GM12878 (cell line): ENCODE measurements at places on chromosomes 16 and 17.
A peak's percentile ranks its signal among the peaks of the same experiment; 100 is the strongest.

- no peak for DNase-seq
These were observed 3.2 kb downstream of the UBALD1 start for GRCh38 chr16:4611337-4612021.

GRCh38 chr17:70071127-70071526 is 3.9 kb upstream of the KCNJ16 start:
- DNase-seq = no peak

GRCh38 chr17:38440614-38441397 is 12.5 kb downstream of the ARHGAP23 start:
- DNase-seq = no peak

DNA sequence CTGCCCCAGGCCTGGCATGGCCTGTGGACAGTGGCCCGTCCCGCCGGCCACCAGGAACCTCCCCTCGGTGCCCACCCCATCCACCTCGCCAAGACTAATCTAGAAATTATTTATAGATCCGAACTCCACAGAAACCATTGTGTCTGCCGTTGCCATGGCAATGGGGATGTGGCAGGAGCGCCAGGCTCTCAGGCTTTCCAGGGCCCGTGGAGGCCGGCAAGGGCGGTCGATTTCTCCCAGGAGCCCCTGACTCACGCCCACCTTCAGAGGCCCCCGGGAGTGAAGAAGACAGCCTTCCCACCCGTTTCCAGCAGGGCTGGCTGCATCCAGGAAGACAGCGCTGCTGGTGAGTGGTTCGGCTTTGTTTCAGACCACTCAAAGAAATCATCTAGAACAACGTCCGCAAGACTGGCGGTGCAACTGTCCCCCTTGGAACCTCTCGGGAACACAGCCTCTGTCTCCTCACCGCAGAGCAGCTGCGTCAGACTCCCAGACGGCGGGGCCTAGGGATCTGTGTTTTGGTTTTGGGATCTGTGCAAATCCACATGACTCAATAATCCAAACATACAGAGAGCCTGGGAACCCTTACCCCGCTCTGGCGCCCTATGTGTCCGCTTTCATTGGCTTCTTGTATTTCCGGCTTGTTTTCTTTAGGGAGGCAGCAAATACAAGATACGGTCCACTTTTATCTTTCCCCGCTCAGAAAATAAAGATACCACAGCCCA is 48.5 kb upstream of the ZCCHC14 start:
- DNase-seq = no peak

DNA sequence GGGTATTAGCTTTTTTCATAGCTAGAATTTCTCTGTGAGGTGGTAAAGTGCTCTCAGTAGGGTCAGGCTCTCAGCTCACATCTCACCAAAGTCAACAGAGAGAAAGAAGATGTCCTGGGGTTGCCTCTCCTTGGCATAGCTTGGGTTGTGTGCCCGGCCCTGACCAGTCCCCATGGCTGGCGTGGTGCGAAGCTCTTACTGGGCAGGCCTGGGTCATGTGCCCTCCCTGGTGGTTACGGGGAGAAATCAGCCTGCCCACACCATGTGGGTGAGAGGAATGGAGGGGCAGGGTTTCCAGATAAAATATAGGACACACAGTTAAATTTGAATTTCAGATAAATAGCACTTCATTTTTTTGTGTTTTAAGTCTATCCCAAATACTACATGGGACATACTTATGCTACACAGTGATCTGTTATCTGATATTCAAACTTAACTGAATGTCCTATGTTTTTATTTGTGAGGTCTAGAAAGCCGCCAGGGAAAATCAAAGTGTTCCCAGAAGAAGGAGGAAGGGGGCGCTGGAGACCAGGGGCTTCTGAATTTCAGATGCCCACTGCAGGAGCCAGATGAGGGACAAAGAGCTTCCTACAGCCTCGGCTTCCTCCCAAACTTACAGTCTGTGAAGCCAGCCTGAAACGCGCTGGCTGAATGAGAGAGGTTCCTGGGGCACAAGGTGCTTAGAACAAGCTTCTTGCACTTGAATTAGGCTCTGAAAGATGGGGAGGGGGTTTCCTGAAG is 45.4 kb downstream of the NKD1 start:
- no peak for DNase-seq

- DNase-seq = no peak
These were observed 6.1 kb downstream of the SSTR5 start for GRCh38 chr16:1078579-1079021.

- no peak for DNase-seq
These were observed 257.2 kb upstream of the ASIC2 start for GRCh38 chr17:33550261-33550660.

DNA sequence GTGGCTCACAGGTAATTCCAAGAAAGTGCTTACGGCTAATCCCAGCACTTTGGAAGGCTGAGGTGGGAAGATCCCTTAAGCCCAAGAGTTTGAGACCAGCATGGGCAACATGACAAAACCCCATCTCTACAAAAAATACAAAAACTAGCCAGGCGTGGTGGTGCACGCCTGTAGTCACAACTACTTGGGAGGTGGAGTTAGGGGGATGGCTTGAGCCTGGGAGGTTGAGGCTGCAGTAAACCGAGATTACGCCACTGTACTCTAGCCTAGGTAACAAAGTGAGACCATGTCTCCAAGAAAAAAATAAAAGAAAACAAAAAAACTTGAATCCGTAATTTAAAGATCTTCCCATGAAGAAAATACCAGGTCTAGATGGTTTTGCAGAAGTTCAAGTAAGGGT is 5.0 kb downstream of the ICAM2 start:
- no peak for DNase-seq

DNA sequence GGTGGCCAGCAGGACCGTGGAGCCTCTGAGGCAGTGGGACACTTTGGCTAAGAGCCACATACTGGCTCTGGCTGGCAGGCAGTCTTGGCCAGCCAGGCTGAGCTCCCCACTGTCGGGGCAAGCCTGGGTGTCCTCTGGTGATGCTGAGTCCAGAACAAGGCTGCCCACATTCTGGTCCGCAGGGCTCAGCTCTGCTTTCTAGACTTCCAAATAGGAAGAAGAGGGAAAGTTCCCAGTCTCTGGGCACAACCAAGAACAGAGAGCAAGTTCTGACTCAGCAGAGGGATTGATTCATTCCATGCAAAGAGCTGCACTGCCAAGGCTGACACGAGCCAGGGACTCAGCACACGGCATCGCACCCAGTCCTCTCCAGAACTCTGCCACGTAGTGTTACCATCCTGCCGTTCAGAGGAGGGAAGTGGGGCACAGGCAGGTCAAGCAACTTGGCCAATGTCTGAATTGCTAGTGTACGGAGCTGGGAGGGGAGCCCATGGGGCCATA is 58.9 kb downstream of the NOS2 start:
- no peak for DNase-seq

- DNase-seq = no peak
These were observed 1.1 kb upstream of the WBP2 start for GRCh38 chr17:75856062-75856756.

- no peak for DNase-seq
These were observed 10.4 kb upstream of the LASP1NB start for GRCh38 chr17:38914741-38915638.

DNA sequence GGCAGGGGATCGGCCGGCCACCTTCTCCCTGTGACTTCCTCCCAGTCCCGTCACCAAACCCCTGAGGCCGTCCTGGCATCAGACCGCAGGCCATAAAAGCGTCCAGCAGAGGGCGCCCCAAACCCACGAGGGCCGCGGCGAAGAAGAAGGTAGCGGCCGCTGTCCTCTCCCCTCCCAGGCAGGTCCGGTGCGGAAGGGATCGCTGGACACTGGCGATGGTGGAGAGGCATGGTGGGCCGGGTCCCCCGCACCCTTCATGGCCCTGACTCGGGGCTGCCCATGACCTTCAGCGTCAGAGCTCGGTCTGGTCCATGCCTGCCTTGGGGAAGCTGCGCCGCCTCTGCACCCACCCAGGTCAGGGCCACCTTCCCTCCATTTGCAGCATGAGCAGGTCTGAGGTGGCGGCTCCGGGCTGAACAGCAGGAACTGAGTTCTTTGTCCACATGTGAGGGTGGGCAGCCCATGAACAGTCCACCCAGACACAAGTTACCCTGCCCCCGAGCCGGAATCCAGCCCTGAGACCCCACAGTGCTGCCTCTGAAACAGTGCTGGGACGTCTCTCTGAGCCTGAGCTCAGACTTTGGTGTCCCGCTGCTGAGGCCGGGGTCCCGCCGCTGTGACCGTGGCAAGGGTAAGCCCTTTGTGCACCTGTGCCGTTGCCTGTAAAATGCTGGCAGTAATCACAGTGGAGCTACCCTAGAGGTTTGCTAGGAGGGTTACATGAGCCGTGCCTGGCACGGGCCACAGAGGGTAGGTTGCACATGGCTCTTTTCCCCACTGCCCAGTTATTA is 40.8 kb upstream of the CMIP start:
- peak; percentile 28 for DNase-seq
